Epithelial cell of proximal tubule (primary cell): ENCODE measurements at places on chromosomes 2 and 18. TPM values are rescaled to one million over a fixed set of nuclear protein-coding genes. Genes with fewer than 3 reads are reported as not detected.

GRCh38 chr2:200618590-200619021, 32.8 kb downstream of the AOX1 start:
- no peak for DNase-seq

DNA sequence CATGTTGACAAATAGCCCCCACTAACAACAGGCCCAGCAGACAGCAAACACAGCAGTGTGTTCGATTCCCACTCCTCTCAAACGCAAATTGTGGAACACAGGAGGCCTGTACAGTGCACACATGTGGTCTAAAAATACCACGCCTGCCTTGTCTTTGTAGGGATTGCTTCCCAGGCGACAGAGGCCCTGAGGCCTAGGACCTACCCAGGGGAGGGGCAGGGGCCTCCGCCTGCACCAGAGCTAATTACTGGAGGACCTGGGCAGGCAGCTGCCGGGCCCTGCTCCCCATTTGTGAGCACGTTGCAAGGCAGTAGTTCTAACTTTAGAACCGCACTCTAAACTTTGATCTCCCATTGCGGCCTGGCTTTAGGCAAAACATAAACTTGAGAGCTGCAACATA, 316.0 kb downstream of the TXNL1 start:
- DNase-seq = no peak

DNA sequence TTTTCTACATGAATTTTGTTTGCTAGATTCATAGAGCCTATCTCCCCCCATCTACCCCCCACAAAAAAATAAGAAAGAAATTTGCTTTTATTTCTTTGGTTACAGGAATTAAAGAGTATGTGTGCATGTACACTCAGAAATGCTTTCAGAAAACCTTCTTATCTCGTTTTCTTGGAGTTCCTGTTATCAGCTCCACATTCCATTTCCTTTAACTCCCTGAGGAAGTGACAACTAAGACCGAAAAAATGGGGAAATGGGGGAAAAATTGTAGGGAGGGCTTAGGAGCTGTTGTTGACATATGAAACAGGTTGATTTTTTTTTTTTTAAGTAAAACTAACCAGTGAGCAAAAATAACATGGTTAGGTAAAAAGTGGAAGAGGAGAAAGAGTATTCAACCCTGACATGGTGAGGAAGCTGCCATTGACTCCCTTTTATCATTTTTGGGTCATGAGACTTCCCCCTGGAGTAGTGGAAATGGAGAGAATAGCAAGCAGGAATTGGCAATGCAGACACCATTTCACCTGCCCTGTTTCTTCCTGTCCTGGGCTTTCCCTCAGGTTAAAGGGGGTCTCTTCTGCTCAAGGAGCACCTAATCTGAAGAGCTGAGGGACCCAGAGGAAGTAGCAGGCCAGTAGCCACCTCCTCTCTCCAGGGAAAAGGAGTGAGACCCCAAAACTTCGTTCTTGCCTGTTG, 93.5 kb downstream of the OSBPL6 start:
- DNase-seq = no peak

DNA sequence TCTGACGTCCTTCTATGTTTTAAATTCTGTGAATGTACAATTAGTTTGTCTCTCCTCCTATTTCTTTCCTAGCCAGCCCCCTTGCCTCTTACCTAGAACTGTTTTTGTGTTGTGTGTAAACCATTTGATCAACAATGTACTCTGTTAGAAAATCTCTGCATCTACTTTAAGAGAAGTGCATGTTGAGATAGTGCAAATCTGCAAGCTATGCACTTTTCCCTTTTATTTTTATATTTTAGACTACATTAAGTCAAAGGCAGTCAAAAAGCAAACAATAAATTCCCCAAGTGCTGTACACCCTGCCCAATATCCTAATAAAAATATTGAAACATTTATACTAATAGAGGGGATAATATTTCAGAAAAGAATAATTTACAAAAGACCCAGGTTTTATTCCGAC, 13.7 kb downstream of the LYPD6 start:
- DNase-seq = no peak

DNA sequence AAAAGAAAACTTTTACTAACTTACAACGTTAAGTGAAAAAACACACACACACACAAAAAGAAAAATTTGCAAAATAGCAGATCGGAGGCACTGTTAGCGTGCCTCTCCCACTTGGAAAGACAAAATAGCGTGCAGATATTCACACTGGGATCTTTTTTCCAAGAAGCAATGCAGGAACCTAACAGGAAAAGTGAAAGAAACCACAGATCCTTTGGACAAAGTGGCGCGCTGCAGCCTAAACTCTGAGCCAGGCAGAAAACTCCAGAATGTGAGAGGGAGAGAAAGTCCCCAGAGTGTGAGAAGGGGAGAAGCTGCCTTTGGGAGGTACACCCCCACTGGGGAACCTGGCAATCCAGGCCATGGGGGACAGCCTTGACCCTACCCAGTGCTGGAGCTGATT, 70.7 kb upstream of the SERPINE2 start:
- no peak for DNase-seq

The BBS5 gene
- 3.6 and 4.3 TPM in 2 replicates for total RNA-seq
